ENCODE measurements at places on chromosomes 6 and 20.

DNA sequence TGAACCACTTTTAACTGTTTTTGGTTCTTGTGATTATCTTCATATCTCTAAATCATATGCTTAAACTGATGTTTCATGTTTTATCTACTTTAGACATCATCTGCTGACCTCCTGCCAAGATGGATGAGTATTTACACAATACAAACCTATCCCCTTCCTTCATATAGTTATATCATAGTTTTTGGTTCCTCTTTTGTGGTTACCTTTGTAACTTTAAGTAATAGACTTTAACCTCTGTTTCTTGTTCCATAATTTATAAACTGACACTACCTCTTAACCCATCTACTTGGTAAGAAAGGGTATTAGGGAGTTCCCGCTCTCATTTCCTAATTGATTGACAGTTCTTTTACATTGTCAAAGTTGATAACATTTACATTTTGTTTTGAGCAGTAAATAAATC is 11.9 kb downstream of the PCMT1 start:
- DNase-seq = no peak

- no peak for DNase-seq
Measured at GRCh38 chr20:48076247-48076646, 291.0 kb upstream of the SULF2 start.

GRCh38 chr6:50922579-50923525 is 104.2 kb downstream of the TFAP2B start:
- no peak for DNase-seq

- no peak for DNase-seq
Measured at GRCh38 chr6:160378882-160379281, 30.7 kb downstream of the SLC22A3 start.

DNA sequence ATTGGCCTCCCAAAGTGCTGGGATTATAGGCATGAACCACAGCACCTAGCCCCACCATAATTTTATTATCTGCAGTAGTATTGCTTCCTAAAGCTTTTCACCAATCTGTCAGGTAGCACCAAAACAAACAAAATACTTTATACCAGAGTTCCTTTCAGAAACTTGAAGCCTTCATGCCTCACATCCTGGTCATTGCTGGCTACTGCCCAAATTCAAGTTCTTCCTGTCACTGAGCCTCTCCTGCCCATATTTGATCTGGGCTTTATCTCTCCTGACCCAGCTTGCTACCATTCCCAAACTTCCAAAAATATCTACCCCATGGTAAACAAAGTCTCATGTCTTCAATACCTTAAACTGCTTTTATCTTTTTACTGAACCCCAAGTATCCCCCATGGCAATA is 34.9 kb upstream of the DST start:
- DNase-seq = no peak

DNA sequence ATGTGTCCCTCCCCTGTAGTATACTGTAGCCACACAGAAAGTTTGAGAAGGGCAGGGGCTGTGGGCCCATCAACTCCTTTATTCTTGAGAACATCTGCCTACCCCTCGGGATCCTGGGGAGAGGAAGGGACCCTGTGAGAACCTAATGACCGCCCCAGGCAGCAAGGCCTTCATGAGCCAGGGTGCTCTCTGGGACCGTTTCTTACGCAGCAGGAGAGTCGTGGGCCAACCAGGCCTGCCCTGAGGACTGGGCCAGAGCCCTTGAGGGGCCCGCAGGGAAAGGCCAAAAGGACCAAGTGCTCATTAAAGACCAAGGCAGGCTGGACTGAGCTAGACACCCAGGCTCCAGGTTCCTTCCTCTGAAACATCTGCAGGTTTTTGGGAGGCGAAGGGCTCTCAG is 5.2 kb downstream of the SGK2 start:
- DNase-seq = no peak

DNA sequence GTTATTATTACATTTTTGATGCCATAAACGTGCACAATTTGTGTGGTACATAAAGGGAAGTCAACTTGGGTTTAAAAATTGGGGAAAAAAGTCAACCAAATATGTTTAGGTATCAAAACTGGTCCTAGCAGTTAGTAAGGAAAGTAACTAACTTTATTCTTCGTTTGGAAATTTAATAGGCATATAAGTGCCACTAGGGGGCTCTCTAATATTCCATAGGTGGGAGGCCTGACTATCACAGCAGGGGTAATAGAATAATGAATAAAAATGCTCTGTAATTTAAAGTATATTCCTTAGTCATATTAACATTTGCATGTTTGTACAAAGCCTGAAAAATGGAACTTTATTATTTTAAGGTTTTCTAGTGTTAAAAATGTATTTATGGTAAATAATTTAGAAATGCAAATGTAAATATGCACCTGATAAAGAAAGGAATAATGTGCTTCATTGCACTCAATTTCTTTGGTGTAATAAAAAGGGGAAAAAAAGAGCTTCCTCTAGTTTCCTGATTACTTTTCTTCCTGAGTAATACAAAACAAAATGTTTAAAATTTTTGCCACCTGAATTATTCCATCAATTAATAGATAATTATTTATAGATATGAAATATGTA is 125.7 kb upstream of the HDAC2 start:
- DNase-seq = no peak

- no peak for DNase-seq
Measured at GRCh38 chr20:10521068-10521831, 86.1 kb downstream of the SLX4IP start.

GRCh38 chr6:47288267-47289090 is 21.2 kb downstream of the TNFRSF21 start:
- DNase-seq = no peak

DNA sequence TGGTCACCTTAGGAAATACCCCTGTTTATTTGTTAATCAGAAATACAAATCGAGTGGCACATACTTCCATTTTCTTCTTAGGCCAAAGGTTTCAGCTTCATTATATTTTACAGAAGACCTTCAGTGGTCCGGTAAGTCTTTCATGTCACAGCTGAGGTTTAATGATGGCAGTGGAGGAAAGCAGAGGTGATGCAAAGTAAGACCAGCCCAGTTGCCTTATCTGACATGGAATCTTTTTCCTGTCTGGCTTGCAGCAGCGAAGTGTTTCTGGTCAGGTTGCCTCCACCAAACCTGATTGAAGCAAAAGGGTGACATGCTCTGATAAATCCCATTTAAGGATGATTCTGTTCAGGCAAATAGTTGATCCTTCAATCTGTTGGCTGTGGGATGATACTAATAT is 100.0 kb downstream of the PRDM1 start:
- no peak for DNase-seq

DNA sequence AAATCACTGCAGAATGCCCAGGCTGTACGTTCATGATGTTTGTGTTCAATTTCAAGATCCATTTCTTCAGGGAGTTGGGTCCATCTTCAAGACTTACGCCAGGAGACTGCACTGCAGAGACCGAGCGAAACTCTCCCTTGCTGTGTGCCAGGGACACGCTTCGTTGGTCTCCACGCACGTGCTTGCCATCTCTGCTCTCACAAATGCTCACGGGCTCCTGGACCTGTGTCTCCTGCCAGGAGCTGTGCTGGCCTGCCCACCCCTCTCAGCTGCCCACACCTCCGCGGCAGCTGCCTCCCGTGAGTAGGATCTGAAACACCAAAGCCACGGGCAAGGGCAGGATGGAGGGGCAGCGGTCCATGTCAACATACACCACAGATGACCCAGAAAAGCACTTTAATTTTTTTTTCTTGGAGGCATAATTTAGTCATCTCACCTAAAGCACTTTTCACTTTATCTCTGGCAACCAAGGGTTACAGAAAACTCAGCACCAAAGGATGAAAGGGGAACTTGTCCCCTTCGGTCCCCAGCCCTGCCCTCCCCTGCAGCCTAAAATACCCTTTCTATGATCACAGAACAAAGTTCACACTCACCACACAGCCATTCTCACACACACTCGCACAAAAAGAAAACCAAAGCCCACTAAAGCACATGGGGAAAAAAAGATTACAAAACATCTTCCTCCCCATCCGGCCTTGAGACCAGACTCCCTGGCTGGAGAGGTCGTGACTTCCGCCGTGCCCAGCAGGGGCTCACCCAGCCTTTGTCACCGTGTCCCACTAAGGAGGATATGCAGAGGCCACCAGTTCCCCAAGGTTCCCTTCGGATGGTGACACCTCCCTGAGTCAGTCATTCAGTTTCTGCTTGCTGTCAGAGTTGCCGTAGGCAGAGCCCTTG is 137.9 kb downstream of the AGPAT4 start:
- DNase-seq = no peak

DNA sequence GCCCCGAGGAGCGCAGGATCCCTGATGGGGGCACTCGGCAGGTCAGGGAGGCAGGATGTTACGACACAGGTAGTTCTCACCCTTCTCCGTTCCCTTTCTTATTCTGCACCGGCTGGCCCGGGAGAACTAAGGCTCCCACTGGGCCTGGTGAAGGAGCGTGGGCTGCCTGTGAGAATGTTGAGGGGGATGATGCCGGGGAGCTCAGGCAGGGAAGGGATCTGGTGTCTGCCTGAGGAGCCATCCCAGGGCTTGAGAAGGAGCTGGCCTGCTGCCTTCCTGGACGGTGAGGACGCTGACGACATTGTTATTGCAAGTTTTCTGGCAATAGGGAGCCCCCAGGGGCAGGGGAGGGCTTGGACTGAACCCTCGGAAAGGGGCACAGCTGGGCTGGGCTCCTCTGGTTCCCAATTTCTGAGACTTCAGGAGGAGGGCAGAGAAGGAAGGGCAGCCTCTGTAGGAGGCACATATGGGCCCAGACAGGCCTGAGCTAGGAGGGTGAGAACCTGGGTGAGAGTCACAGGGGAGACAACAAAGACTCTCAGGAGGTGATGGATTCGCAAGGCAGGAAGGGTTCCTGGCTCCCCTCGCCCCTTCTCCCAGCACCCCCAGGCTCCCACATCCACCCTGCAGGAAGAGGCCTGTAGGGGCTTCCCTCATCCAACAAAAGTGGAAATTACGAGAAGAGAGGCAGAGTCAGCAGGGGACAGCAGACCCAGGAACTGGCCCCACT is 32.8 kb downstream of the CYP21A2 start:
- DNase-seq = no peak

DNA sequence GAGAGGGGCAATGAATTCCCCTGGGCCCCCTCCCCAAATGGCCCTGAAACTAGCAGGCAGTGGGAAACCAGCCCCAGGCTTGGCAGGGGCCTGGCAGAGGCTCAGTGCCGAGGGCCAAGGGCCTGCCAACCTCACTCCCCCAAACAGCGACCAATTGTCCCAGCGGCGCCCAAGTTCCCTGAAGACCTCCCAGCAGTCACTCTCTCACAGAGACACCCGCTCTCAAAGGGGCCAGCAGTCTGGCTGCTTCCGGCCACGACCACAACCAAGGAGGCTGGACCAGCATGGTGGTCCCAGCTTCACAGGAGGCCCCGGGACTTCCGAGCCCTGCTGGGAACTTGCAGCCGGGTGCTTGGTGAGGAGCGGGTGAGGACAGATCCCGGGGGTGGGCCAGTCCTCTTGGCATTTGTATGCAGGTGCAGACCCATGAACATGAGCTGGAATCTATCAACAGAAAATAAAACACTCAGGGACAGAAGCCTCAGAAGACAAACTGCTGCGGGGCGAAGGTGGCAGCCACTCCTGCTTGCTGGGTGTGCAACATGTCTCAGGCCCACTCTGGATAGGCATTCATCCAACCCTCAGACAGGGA is 17.5 kb upstream of the SIRPA start:
- no peak for DNase-seq

DNA sequence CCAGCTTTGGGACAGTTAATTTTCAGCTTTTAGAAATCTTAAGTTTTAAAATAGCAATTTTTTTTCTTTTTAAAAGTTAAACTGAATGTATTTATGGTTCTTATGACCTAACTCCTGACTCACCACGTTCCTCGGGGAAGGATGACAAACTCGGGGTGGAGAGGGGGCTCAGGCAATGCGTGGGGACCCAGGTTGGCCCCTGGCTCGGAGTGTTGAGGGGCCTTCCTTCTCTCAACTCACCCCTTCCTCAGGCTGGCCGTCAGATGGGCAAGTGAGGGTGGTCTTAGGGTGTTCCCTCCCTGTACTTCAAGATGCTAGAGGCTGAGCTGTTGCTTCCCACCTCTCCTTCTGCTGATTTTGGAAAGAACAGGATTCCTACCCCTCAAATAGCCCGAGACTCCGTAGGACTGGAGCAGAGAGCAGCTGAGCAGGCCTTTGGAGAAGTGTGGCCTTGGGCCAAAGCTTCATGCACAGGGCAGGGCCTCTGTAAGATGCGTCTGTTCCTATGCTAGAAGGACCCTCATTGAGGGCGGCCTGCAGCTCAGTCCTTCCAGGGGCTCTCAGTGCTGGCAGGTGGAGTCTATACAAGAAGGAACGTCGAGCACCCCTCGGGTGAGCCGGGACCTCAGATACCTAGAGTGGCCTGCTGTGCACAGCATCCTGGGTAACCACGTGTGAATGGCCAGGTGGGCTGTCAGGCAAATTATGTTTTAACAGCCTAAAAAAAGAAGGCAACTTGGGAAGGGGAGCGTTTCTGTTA is 79.3 kb downstream of the TCP11 start:
- DNase-seq = no peak

- DNase-seq = no peak
Measured at GRCh38 chr6:118335325-118335816, 212.7 kb upstream of the PLN start.

DNA sequence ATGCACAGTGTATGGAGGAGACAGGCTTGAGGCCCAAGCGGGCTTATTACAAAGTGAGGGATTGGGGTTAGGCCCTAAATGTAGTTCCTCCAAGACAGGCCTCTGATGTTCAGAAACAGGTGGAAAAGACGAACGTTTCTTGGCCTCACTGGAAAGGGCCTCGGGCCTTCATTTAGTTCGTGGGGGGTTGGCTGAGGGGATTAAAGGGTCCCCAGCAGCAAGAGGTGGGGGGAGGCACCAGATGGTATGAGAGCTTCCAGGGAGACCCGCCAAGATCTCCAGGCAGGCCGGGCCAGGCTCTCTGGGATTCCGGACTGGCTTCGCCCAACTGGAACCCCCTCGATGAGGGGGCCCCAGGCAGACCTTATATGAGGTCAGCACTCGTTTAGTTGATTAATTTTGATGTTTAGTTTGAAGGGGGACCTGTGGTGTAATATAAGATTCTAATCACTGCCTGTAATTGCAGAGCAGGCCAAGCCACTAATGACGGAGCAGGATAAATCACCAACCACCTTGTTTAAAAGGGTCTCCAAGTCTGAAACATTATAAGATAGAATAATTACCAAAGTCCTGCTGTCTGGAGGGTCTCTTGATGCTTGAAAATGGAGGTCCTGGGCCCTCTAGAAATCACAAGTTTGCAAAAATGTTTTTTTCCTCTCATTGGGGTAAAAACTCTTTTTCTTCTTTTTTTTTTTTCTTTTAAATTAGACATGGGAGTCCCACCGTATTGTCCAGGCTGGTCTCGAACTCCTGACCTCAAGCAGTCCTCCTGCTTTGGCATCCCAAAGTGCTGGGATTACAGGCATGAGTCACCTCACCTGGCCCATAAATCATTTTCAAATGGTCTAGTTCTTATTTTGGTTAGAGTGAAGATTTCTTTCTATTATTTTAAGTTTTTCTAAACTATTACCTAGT is 2.2 kb downstream of the HMGA1 start:
- no peak for DNase-seq

- DNase-seq = no peak
Measured at GRCh38 chr20:19813846-19814640, 56.0 kb downstream of the RIN2 start.

DNA sequence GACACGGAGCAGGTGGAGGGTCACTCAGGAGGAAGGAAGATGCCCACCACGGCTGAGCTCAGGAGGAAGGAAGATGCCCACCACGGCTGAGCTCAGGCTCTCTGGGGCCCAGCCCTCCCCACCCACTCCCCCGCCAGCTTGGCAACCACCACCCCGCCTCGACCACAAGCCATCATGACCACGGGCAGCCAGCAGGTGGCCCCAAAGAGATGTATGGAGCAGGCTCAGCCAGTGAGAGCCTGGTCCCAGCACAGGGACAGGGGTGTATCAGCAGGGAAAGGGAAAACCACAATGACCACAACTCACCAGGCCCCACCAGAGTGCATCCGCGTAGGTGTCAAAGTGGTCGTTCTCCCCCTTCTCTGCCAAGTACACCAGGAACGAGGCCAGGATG is 30.4 kb downstream of the KCNQ2 start:
- DNase-seq = no peak
